ENCODE measurements at places on chromosomes 12 and 14.

DNA sequence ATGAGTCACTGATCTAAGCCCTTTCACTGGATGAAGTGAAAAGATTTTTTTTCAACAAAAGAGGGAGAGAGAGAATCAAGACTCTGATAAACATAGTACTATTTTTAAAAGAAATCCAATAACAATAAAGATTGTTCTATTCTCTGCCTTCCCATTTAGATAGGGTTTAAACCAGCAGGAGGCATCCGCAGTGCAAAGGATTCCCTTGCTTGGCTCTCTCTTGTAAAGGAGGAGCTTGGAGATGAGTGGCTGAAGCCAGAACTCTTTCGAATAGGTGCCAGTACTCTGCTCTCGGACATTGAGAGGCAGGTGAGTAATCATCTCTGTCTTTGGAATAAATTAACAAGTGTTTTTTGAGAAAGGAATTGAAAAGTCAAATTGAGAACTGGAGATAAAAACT is 124.9 kb downstream of the DERA start:
- DNase-seq = no peak

DNA sequence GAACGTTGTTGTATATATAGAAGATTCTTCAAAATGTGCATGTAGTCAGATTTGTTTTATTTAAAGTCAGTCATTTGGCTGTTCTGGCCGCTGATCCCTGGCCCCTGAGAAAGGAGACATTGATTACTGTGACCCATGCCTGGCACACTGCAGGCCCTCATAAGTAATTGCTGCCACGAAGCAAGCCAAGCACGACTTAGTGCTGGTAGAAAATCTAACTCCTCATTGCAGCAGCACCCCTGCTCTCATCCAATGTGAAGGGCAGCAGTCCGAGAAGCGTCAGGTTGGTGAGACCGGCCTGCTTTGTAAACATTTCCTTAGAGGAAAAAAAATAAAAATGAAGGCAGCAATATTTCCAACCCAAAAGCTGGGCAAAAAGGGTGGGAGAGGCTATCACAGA is 22.8 kb upstream of the TMTC2 start:
- no peak for DNase-seq

GRCh38 chr14:79878785-79879184 is 332.5 kb downstream of the DIO2 start:
- no peak for DNase-seq

DNA sequence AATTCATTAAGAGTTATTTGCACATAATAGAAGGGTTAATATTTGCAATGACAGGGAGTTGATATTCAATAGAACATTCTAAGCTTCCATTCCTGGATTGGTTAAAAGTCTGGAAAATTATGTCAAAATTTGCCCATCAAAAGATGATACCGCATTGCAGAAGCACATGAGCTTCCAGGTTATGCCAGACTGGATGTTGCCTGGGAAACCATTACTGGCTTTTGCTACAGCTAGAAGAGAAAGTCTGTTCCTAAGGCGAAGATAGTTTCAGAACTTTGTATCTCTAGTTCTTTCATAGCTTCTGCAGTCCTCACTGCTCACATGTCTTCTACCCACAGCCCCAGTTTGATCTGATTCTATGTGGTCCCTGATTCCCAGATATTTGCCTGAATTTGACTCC is 122.4 kb upstream of the AMIGO2 start:
- DNase-seq = no peak

DNA sequence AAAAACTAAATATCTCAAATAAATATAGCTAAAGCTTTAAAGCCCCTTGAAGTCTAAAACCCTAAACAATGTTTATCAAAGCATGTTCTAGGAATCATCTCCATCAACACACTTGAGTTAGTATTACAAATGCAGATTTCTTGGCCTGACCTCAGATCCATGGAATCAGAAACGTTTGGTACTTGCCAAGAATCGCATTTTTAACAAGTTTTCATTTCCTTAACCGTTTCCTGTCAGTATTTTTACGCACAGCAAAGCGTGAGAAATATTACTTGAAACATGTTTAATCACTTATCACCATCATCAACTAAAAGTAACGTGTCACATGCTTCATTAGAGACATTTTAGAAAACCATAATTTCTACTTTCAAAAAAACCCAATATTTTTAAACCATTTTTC is 9.7 kb downstream of the SLCO1C1 start:
- DNase-seq = no peak

- no peak for DNase-seq
Observed at GRCh38 chr12:107779077-107779831, 4.8 kb downstream of the ASCL4 start.

GRCh38 chr12:116406529-116406928 is 129.0 kb upstream of the MED13L start:
- DNase-seq = no peak

- DNase-seq = peak; percentile 99
Observed at GRCh38 chr12:49342066-49342913, 4.4 kb upstream of the DNAJC22 start.

DNA sequence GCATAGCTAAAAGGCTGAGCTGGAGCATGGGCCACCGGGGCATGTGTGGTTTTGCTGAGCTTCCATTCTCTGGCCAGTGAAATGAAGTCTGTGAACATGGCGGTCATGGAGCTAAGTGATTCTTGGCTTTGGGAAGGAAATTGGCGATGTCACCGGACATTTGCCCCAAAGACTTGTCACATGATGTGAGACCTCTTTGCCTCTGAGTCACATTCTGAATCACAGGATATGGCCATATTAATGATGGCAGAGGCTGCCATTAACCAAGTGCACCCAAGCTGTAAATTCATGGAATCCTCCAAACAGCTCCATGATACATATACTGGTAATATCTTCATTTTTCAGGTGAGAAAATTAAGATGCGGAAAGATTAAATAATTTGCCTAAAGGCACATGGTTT is 27.4 kb upstream of the BATF start:
- no peak for DNase-seq

- peak; percentile 70 for DNase-seq
Observed at GRCh38 chr12:113120670-113121370, 14.7 kb downstream of the RASAL1 start.

DNA sequence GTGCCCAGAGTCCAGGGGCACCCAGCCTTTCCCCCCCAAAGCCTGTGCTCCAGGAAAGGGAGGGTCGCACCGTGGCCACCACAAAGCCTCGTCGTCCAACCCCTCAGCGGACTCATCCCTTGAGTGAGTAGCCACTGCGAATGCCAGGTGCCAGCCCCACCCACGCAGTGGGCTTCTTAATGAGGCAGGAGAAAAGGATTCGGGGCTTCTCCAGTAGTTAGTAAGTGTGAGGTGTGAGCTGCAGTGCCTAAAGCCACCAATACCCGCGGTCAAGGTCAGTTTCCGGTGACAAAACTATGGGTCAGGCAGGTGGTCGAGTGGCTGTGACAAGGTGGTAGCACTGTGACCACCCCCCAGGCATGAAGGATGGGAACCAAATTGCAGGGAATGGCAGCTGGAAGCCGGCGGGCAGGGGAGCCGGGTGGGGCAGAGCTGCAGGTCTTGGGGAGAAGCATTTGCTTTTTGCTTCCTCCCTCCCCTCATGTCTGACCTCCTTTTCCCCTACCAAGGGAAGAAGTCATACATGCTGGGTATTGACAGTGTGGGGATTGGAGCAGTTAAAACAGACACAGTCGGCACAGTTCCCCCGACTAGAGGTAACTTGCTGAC is 8.0 kb downstream of the RAN start:
- no peak for DNase-seq

GRCh38 chr12:57853864-57854556 is 7.5 kb upstream of the CTDSP2 start:
- no peak for DNase-seq

DNA sequence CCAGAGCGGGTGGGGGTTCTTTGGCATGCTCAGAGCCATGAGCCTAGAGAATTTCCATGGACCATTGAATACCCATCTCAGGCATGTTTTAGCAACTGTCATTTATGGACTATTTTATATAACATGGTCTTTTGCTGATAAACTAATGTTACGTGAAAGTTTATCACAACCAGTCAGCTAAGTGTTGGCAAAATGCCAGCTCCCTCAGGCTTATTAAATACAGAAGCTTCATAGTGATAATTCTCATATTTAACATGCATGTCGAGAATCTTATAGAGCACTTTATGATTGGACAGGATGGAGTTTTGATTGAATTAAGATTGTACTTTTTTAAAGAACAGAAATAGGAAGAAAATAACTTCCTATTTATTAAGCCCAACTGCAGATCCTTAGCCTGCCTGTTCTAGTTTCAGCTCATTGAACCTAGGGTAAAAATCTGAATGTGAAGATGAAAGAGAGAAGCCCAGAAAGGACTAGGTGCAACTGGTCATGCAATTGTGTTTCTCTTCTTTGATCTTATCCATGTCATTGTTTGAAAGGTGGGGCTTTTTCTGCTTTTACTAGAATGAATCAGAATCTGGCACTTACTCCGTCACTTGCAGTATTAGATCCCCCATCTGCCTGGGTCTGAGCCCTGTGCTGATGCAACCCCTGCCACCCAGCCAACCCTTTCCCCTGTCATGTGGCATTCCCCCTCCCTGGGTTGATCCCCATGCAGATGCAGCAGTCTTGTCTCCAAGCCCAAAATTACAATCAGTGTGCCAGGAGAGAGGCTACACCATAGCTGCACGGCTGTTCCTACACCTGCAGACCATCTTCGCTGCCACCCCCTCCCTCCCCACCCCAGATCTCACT is 134.6 kb upstream of the EVL start:
- no peak for DNase-seq

- DNase-seq = no peak
Observed at GRCh38 chr14:104887623-104888488, 22.8 kb downstream of the CEP170B start.

- DNase-seq = no peak
Observed at GRCh38 chr12:10672231-10672868, 1.5 kb downstream of the STYK1 start.

- DNase-seq = no peak
Observed at GRCh38 chr14:105053421-105053820, 11.8 kb downstream of the GPR132 start.

DNA sequence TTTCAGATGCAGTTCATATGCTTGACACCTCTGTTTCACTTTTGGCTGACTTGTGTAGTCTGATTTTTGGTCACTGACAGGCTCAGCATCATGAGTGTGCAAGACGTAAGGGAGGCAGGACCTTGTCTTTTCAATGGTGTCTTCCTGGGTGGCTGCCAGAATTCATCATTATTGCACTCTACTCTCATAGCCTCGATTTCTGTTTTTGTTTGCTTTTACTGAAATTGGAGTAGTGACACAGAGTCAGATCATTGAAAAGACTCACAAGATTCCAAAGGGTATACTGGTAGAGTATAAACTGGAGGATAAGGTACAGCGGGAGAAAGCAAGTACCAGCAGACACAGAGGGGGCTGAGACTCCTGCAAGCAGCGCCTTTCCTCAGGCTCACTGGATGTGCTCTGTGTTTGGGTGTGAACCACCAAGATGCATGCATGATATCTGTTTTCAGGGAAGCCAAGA is 126.3 kb upstream of the FGD4 start:
- no peak for DNase-seq

GRCh38 chr14:19947413-19948090 is 16.8 kb downstream of the OR4K1 start:
- DNase-seq = no peak

- peak; percentile 24 for DNase-seq
Observed at GRCh38 chr12:5013266-5013730, 30.4 kb upstream of the KCNA5 start.

GRCh38 chr14:52268279-52269061 is 972 bp downstream of the PTGDR start:
- no peak for DNase-seq
